Activated T-cell treated with anti-CD3 and anti-CD28 coated beads for 24 hours (primary cell): ENCODE measurements at places on chromosomes 11 and 22.

DNA sequence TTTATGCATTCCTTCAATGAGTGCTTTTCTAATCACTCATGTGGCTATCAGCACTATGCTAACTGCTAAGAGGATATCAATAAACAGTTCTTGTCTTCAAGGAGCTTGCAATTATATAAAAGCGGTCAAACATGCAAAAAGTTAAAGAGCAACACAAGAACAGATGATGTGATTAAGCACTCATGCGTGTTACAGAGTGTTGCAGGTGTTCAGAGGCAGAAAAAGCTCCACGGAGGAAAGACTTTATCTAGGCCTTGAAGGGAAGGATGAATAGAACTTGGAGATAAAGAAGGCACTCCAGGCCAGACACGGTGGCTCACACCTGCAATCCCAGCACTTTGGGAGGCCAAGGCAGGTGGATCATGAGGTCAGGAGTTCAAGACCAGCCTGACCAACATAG, 13.6 kb downstream of the CD3E start:
- no peak for DNase-seq

DNA sequence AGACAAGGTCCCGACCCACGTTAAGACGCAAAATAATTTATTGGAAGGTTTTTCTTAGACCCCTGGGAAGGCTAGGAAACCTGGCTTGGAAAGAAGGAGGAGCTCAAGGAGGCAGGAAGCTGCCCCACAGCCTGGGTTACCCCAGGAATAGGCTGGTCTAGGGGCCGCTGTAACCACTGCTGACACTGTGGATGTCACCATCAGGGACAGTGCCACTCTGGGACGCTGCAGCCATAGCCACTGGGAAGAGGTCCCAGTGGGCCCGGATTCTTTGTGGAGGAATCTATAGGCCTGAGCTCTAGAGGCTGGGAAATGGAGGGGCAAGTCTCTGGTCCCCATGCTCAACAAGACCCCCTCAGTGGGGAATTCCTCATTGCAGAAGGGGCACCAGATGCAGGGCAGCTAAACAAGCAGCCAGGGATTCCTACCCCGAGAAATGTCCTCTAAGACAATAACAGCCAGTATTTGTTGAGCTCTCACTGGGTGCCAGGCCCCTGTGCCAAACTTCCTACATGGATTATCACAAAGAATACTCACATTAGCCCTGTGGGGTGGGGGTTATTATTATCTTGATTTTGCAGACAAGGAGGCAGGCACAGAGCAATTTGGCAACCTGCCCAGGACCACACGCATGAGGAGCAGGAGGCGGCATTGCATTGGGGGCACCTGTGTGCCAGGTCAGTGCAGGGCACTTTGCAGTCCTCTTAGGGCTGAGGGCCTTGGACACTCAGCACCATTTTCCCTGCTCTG, 19.5 kb upstream of the CHKA start:
- no peak for DNase-seq

DNA sequence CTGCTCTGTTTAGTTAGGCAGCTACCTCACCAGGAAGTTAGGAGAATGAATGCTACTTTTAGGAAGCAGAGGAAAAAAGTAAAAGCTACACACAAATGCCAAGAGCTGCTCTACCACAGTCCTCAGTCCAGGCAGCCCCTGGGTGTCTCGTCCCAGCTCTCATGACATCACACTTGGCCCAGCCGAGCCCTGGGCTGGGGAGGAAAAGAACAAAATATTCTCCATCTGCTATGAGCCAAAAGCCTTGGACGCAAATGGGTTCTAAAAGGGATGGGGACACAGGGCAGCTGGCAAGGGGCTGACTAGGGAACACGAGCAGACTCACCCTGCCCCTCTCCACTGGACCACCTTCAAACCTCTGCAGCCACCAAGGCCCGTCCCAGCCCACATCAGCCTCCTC, 26.1 kb downstream of the TMEM184B start:
- DNase-seq = no peak

- no peak for DNase-seq
Measured at GRCh38 chr11:827146-827896, 398 bp upstream of the CRACR2B start.

DNA sequence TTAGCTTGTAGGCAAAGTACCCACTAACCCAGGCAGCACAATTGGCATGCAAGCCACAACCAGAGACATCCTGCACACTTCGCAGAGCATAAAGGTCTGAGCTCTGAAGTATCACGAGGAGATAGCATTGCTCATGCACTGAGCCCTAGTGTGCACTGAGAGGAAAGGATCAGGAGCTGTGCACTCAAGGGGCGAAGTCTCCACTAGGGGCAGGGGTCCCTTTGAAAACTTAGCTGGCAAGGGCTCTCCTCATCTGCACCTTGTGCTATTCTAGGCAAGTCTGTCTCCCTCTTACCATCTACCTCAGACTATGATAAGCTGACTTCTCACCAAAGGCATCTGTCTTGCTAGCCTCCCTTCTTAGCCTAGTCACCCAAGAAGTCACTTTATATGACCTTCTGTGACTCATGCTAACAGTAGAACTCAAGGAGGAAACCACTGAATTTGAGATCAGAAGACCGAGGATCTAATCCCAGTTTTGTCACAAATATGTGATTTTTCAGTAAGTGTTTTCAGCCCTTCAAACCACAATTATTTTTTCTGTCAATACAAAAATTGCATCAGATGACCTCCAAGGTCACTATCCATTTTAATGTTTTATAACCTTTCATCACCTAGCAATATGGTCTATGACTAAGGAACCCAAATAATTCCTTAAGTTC, 1078.0 kb downstream of the NTM start:
- no peak for DNase-seq

- no peak for DNase-seq
Measured at GRCh38 chr11:126394036-126394435, 38.5 kb downstream of the ST3GAL4 start.

- no peak for DNase-seq
Measured at GRCh38 chr11:128741916-128742315, 48.0 kb downstream of the FLI1 start.
